NCI-H2081 treated with DMSO at 0.1 percent for 48 hours (cell line): ENCODE measurements at places on chromosomes 5 and 9.

DNA sequence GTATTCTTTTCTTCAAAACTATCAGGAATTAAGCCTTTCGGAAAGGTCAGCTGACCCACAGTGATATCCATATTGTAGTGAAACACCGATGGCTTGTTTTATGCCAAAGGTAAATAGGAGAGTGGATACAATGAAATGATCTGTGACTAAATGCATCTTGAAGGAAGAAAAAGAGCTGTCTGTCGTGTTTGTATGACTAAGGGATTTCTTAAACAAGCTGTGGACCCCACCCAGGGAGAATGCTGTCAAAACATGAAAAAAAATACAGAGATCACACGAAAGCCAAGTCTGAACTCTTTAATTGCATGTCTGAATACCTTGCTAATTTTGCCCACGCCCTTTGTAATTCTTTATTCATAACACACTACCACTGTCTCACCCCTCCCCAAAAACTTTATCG, 286.4 kb upstream of the WWC1 start:
- DNase-seq, result no peak

DNA sequence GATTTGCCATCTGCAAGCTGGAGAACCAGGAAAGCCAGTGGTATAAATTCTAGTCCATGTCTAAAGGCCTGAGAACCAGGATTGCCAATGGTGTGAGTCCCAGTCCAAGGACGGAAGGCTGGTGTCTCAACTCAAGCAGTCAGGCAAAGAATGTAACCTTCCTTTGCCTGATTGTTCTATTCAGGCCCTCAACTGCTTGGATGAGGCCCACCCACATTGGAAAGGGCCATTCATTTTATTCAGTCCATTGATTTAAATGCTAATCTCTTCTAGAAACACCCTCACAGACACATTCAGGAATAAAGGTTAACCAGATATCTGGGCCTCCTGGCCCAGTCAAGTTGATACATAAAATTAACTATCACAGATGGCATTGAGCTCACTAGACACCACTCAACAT, 427.8 kb downstream of the ZNF608 start:
- DNase-seq, result no peak

GRCh38 chr5:110611817-110612216, 114.7 kb downstream of the TMEM232 start:
- no peak for DNase-seq

- DNase-seq, result no peak
These were observed 167.9 kb upstream of the PAPPA start for GRCh38 chr9:115985657-115986056.

- no peak for DNase-seq
These were observed 46.4 kb upstream of the PLIN2 start for GRCh38 chr9:19173598-19174125.

DNA sequence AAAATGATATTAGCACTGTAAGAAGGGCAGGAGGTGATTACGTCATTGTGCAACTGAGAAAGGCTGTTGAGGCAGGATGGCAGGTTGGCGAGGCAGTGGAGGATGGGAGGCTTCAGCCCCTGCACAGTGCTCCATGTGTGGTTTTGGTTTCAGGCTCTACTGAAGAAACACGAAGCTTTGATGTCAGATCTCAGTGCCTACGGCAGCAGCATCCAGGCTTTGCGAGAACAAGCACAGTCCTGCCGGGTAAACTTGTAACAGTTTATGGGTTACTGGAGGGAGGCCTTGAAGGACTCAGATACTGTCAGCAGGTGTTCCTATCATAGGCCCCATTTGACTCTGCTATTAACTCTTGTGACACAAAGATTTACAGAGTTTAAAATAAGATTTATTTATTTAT, 35.1 kb downstream of the SPTAN1 start:
- no peak for DNase-seq
